ENCODE measurements at places on chromosomes 11 and 22.
A peak's percentile ranks its signal among the peaks of the same experiment; 100 is the strongest.

GRCh38 chr22:27641049-27641795 is 160.3 kb downstream of the MN1 start:
- DNase-seq = no peak

GRCh38 chr11:95338430-95338991 is 107.5 kb upstream of the SESN3 start:
- no peak for DNase-seq

DNA sequence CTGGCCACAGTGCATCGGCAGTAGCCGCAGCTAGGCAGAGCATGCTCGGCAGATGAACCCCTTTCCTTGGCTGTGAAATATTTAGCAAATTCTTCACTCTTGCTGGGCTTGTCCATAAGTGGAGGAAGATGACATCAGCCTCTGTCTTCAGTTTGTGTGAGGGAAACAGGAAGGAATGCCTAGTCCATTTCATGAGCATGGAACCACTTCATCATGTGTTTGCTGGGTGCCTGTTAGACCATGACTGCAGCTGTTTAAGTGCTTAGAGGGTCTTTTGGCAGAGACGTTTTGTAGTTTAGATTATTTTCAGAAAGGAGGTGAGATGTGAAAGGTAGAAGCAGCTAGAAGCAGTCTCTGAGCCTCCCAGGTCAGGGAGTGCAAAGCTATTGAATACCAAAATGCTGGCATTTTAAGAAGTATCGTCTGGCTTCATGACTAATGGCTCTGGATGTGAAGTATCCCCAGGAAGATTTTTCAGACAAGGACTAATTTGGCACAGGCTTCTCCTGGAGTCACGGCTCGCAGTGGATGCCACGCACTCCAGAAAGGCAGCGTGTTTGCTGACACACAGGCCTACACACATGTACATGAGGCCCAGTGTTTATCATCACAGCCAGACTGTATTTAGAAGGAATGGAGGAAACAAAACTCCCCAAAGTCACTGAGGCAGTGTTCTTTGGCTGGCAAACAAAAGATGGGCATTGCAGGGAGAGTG is 43.1 kb upstream of the GRAMD1B start:
- no peak for DNase-seq

GRCh38 chr22:46791201-46791731 is 28.8 kb downstream of the TBC1D22A start:
- DNase-seq = peak; percentile 79

- no peak for DNase-seq
These were observed 414 bp upstream of the PNPLA3 start for GRCh38 chr22:43923191-43923590.

GRCh38 chr22:39259666-39260065 is 14.9 kb upstream of the PDGFB start:
- no peak for DNase-seq
